Epithelial cell of proximal tubule (primary cell): ENCODE measurements at places on chromosomes 3 and 15.

DNA sequence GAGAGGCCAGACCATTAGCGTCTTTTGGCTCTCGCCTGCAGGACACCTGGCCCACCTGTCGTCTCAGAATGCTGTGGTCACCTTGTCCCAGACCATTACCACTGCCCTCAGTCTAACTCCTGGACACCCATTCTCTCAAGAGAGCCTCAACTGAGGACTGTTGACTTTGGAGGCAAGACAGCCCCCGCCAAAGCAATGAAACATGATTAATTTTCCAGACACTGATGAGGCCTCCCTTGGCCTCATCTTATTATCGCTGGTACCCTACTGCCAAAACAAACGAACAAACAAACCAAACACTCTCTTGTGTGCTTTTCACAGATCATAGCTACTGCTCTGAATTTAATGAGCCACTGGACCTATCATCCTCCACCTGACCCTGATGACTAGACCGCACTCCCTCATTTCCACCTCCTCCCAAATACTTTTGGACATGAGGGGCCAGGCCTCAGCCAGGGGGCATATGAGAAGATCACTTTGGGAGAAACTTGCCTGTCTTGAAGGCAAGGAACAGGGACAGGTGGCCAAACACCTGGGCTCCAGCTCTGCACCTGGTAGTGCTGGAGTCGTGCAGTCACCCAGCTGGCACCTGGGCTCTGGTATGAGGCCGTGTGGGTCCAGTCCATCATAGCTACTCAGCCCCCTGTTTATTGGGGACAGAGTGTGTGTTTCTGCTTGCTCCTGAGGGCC is 27.6 kb downstream of the ALS2CL start:
- no peak for DNase-seq

- no peak for DNase-seq
Observed at GRCh38 chr15:81957698-81958097, 88.1 kb downstream of the MEX3B start.

DNA sequence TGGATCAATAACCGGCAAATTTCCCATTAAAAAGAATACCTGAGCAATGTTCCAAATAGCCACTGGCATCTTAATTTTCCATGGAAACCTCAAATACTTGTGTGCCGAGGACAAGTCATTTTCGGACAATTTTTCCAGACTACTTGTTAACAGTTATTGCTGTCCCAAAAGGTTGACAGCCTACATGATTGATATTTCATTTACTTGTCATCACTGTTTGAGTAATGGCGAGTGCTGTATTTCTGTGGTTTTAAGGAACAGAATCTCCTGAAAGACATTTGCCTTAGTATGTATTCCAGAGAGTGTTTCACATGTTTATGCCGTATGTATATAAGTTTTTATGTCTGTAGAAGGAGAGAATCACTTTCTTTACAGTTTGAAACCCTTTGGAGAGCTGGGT is 36.7 kb downstream of the MAP2K5 start:
- no peak for DNase-seq

DNA sequence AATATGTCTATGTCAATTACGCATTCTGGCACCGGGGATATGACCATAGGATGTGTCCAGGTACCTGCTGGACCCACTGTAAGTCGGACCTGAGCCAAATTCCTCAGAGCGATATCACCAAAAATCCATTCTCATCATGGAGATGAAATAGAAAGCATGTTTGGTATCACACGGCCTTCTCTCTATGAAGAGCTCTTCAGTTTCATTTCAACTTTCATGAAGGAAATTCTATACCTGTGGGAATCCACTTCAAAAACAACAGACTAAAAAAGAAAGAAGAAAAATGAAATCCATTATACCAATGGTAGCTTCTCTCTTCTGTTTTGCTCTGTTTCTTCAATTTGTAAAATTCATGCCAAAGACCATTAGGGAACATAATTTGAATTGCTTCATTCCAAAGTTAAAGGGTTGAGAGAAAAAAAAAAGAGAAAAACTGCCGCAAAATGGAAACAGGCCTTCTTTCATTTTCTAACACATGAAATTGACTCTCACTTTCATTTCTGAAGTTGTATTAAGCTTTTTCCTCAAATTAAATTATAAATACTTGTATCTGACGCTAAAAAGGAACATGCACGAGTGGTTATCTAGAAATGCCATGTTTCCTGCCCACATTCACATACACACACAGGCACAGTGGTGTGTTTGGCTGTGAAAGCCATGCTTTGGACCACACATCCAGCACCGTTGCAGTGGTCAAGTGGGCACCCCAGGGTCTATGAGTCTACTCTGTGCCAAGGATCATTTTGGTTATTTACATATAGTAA is 46.9 kb upstream of the DIPK2A start:
- no peak for DNase-seq

GRCh38 chr3:179969525-179969924 is 67.2 kb downstream of the PEX5L start:
- DNase-seq = no peak

GRCh38 chr3:171704002-171704401 is 106.3 kb downstream of the PLD1 start:
- no peak for DNase-seq

DNA sequence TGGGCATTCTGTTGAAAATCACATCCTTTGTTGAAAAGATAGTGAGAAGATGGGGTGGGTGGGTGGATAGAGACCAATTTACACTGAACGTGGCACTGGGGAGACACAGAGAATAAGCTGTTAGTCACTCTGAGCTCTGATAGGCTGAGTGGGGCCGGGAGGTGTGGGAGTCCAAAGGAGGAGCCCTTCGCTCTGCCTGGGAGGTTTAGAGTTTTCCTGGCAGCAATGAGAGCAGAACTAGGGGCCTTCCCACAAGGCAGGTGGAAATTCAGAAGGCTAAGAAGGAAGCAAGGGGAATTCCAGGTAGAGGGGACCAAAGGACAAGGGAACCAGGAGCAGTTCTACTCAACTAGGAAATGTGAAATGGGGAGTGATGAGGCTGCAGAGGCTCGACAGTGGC is 272.7 kb downstream of the RPLP1 start:
- no peak for DNase-seq

GRCh38 chr15:99511866-99512661 is 53.7 kb upstream of the MEF2A start:
- no peak for DNase-seq

GRCh38 chr3:33904730-33905129 is 106.3 kb downstream of the PDCD6IP start:
- DNase-seq = no peak

- no peak for DNase-seq
Observed at GRCh38 chr3:129031476-129032215, 28.9 kb upstream of the GP9 start.

GRCh38 chr3:134313847-134314587 is 60.2 kb downstream of the AMOTL2 start:
- no peak for DNase-seq

GRCh38 chr3:71854096-71854495 is 69.1 kb upstream of the PROK2 start:
- no peak for DNase-seq

GRCh38 chr3:53721187-53722119 is 124.8 kb downstream of the CHDH start:
- DNase-seq = no peak

DNA sequence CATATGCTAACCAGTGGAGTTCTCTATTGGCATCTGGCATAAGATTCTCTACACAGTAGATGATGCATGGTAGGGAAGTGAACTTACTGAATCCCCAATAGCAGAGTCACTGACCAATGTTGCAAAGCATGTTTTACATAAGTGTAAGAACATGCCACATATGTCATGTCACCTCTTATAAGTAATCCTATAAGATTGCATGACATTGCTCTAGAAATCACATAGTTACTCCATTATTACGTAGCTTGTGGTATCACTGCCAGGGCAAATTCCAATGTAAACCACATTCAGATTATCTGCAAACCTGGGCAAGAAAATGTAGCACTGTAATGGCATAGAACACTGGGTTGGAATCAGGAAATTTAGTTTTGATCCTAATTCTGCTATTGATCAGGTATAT is 198.2 kb upstream of the UMPS start:
- DNase-seq = no peak

GRCh38 chr15:88252441-88252840 is 4.1 kb downstream of the NTRK3 start:
- no peak for DNase-seq

GRCh38 chr3:77267589-77267988 is 227.7 kb downstream of the ROBO2 start:
- DNase-seq = no peak

- DNase-seq = no peak
Observed at GRCh38 chr15:68314563-68314962, 37.0 kb downstream of the FEM1B start.

- DNase-seq = peak; percentile 12
Observed at GRCh38 chr3:72523429-72524151, 324.7 kb downstream of the SHQ1 start.

DNA sequence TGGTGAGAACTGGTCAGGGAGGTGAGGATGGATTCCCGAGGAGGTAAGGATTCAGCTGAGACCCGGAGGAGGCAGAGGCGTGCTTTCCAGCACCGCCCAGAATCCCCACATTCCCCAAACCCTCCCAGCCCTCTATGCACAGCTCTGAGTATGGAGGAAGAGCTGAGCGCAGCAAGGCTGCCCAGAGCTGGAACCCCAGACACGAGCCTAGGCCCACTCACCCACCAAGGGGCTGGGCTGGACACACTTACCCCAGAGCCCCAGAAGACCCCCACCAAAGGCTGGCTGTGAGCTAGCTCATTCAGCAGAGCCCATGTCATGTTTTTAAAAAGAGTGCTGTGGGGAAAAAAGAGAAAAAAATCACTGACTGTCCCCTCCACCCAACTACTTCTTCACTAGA is 271.5 kb downstream of the XXYLT1 start:
- no peak for DNase-seq

DNA sequence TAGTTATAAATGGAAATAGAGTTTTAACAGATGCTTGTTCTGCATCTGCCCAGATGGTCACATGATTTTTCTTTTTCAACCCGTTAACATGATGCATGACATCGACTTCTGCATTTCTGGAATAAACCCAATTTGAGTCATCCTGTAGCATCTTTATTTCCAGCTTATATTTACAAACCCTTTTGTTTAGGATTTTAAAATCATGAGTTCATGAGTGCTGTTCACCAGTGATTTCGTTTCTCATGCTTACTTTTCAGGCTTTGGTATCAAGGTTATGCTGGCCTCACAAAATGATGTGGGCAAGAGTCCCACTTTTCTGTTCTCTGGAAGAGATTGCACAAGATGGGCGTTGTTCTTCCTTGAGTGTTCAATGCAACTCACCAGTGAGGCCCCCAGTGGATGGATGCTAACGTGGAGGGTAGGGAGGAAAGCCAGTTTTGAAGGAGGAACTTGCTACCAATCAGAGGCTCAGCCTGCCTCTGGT is 5.2 kb downstream of the HRH1 start:
- DNase-seq = no peak

DNA sequence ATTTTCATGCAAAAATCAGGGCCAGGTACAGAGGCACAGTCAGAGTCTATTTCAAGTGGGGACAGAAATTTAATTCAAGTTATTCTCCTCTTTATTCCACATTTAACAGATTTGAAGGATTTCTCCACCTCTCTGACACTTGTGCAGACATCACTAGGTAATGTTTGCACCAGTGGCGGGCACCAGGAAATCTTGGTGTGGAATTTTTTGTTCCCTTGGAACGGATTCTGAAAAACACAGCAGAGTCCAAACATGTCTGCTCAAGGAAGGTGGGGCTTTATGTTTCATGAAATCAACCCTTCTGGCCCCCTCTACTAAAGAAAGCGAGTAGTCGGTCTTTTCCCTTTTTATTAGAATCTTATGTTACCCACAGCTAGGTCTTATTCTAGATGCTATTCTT is 271.2 kb upstream of the MDFIC2 start:
- no peak for DNase-seq

DNA sequence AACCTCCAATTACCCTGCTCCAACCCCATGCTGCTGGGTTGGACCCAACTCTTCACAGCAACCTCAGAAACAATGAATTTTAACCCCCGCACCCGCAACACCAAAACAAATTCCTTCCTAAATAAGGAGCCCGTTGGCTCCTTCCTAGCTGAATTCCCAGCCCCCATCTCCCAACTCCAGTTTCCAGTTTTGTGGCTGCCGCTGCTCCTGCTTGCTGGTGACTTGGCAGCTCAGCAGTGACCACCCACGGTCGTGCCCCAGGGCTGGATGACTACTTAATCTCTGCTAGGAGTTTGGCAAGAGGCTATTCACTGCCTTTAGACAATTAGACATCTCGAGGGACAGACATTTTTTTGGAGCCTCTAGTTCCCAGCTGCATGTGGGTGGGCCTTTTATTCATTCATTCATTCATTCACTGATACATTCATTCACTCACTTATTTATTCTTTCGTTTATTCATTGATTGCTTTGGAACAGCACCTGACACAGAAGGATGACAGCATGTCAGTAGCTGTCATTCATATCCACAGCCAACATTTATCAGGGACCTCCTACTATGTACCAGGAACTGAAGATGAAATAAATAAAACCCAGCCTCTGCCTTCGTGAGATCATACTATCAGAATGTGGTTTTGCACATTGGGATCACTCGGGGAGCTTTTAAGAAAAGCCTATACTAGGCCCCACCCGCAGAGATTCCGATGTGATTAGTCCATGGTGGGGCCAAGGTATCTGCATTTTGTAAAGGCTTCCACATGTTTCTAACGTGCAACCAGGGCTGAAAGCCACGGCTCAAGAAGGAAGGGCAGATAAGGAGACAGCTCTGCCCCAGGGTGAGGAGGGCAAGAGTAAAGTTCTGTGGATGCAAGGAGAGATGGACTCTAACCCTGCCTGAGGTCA is 256.5 kb downstream of the SHQ1 start:
- no peak for DNase-seq

GRCh38 chr3:71330909-71331308 is 252.6 kb downstream of the FOXP1 start:
- DNase-seq = no peak

DNA sequence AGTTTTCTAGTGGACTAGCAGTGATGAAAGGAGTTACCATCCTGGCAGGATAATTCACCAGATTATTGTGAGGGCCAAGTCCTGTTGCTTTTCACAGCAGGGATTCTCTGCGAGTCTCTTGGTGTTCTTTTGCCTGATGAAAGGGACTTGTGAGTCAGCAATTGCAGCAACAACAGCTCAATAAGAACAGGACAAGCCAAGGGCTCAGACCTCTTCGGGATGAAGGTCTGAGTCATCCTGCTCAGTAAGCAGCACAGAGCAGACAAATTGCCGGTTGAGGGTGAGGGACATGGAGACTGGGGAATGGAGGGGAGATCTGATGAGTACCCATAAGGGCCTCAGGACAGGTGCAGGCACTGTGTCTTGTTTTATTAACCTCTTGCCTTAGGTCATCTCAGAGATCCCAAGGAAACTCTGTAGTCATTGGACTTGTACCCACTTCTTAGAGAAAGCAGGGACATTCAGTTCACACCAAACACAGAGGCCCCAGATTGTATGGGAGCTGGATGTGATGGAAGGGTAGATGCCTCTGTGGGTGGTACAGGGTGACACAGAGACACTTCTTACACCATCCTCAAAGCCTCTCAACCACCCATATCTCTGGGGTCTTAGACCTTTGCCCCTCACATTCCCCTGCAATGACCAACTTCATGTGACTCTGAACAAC is 173.8 kb upstream of the TLE3 start:
- peak; percentile 90 for DNase-seq

- no peak for DNase-seq
Observed at GRCh38 chr15:49037546-49037940, 8.7 kb downstream of the SECISBP2L start.

GRCh38 chr15:63049783-63050371 is 7.3 kb downstream of the TPM1 start:
- DNase-seq = no peak

- DNase-seq = no peak
Observed at GRCh38 chr3:88918841-88919240, 188.6 kb upstream of the EPHA3 start.
